ENCODE measurements at places on chromosomes 16 and 17. TPM values are rescaled to one million over a fixed set of nuclear protein-coding genes. Genes with fewer than 3 reads are reported as not detected.
A peak's percentile ranks its signal among the peaks of the same experiment; 100 is the strongest.

- no peak for DNase-seq
- 0 out of 2 replicates have a peak, but pooled peaks cover 3% of the 10 kb centered on the region for H3K36me3 ChIP-seq
- H3K4me3 ChIP-seq, result no peak overlapping the region
Measured at GRCh38 chr17:50337956-50338355, 8.0 kb upstream of the XYLT2 start.

DNA sequence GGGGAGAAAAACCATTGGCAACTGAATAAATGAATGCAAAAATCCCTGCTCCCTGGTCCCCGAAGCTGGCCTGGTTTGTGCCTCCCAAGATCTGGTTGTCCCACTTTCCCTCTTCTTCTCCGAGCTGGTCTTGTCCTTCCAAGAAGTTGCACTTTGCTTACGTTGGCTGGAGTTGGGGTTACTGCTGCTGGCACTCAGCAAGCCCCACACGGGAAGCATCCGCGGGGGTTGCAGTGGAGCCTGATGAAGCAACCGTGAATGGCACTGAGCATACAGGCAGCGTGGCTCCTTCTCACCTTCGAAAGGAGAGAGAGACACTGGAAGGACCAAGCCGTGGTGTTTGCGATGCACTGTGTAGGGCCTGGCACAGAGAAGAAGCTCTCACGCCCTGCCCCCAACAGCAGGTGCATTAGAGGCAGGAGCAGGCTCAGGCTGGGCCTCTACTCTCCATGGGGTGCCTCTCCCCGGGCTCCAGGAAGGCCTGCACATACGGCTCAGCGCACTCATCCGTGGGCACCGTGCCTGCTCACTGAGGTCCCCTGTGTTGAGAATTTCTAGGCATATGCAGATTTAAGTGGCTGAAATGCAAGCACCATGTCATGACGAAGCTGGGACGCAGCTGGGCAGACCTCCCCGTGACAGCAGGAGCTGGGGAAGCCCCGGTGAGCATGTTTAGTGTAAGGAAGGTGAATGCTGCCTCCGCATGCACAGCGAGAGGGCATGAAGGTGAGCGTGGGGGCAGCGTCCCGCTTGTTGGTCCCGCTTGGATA, 12.1 kb downstream of the CA5A start:
- no peak overlapping the region for H3K27ac ChIP-seq
- H3K4me1 ChIP-seq, result peaks cover 21% of the 10 kb centered on the region
- no peaks in the 10 kb centered on the region for H3K27me3 ChIP-seq
- H3K36me3 ChIP-seq, result no peaks in the 10 kb centered on the region
- no peak overlapping the region for H3K4me3 ChIP-seq
- peak; percentile 54 for DNase-seq

DNA sequence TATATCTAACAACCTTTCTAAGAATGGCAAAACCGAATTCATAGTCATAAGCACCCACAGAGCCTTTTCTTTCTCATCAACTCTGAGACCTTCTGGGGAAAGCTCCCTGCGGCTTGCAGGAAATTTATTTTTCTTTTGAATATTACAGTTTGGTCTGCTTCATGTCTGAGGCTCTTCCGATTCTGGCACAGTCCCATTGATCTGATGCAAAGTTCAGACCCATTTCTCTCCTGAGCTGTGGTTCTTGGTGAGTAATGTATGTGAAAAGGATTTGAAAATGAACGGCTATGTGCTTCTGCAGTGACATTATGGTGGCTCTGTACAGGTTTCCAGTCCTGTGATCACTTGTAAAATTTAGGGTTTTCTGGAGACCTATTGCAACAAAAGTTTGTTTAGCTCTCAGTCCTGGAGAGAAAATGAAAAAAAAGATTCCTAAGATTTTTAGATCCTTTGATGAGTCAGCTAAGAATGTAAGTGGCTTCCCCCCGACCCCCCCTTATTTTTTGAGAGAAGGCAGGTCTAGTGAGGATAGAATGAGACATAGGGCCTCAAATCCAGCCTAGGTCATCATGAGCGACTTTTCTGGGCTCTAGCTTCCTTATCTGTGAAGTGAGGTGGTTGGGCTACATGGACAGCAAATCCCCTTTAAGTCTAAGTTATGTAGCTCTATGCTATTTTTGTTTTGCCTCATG, 4.6 kb downstream of the GAN start:
- H3K27ac ChIP-seq, result no peak overlapping the region
- no peaks in the 10 kb centered on the region for H3K36me3 ChIP-seq

DNA sequence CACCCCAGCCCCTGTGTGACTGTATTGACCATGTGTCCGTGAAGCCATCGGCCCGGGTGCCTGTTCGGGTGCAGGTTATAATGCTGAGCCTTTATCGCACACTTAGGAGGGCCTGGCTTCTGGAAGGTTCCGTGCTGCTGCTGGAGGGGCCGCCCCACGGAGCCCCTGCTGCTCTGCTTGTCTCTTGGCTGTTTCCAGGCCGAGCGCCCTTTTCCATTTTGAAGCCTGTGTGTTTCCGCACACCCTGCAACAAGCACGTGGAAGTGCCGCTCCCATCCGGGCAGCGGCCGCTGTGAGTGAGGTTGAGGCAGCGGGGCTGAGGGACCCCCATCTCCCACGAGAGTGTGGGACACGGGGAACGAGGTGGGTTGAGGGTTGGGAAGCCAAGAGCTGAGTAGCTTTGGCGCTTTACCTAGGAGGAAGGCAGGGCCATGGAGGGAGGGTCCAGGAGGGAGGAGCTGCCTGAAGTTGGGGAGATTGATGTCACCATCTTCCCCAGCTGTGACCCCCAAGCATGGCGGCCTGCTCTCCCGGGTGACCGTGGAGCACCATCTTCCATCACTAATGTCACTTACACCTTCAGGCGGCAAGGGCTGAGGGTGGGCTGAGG, 200.1 kb upstream of the GSE1 start:
- no peaks in the 10 kb centered on the region for H3K27me3 ChIP-seq
- H3K4me1 ChIP-seq, result no peaks in the 10 kb centered on the region
- no peak overlapping the region for H3K4me3 ChIP-seq
- H3K27ac ChIP-seq, result no peak overlapping the region
- no peaks in the 10 kb centered on the region for H3K36me3 ChIP-seq
- no peak for DNase-seq

- peaks cover 6% of the 10 kb centered on the region for H3K4me1 ChIP-seq
- no peak overlapping the region for H3K27ac ChIP-seq
- no peak overlapping the region for H3K4me3 ChIP-seq
- H3K36me3 ChIP-seq, result no peaks in the 10 kb centered on the region
- H3K27me3 ChIP-seq, result no peaks in the 10 kb centered on the region
- DNase-seq, result no peak
Measured at GRCh38 chr17:57862694-57863667, 13.1 kb upstream of the MRPS23 start.

DNA sequence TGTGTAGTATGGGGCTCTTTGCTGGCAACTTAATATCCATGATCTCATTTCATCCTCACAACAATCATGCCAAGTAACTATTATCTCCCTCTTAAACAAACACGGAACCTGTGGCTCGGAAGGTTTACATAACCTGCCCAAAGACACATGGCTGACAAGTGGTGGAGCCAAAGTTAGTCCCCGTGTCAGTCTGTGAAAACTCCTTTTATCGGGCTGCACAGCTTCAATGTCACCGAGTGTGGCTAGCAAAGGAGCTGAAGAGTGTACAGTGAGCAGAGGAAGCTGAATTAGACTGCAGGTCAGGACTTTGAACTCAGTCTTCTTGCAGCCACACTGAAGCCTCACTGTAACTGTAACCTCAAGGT, 80.3 kb downstream of the PARN start:
- peaks cover 3% of the 10 kb centered on the region for H3K36me3 ChIP-seq
- H3K4me3 ChIP-seq, result no peak overlapping the region
- peaks cover 2% of the 10 kb centered on the region for H3K4me1 ChIP-seq
- H3K27ac ChIP-seq, result no peak overlapping the region
- no peak for DNase-seq
- H3K27me3 ChIP-seq, result no peaks in the 10 kb centered on the region

GRCh38 chr16:59053911-59054310, 319.8 kb upstream of the GOT2 start:
- no peak for DNase-seq
- no peak overlapping the region for H3K27ac ChIP-seq
- H3K4me3 ChIP-seq, result no peak overlapping the region
- H3K4me1 ChIP-seq, result no peaks in the 10 kb centered on the region

DNA sequence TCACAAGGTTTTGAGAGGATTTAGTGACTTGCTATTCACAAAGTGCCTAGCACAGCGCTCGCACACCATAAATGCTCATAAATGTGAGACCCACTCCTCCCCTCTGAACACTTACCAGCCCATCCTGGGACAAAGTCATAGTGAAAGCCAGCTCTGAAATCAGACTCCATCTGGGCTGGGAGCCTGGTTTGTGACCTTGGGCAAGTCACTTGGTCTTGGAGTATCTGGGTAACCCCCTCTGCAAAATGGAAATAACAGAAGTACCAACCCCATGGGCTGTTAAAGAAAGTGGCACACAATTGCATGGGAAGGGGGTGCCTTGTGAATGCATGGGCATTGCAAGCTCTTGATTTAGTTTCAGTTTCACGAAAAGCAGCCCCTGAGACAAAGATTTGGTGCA, 104.7 kb upstream of the CDH5 start:
- no peaks in the 10 kb centered on the region for H3K27me3 ChIP-seq
- H3K27ac ChIP-seq, result no peak overlapping the region
- DNase-seq, result no peak
- H3K4me3 ChIP-seq, result no peak overlapping the region

GRCh38 chr16:66245072-66245471, 121.4 kb upstream of the CDH5 start:
- no peak overlapping the region for H3K27ac ChIP-seq
- no peak for DNase-seq
- no peaks in the 10 kb centered on the region for H3K27me3 ChIP-seq
- no peaks in the 10 kb centered on the region for H3K4me1 ChIP-seq
- no peaks in the 10 kb centered on the region for H3K36me3 ChIP-seq

- H3K27ac ChIP-seq, result no peak overlapping the region
- no peaks in the 10 kb centered on the region for H3K27me3 ChIP-seq
- H3K4me1 ChIP-seq, result no peaks in the 10 kb centered on the region
- no peak overlapping the region for H3K4me3 ChIP-seq
- no peaks in the 10 kb centered on the region for H3K36me3 ChIP-seq
Measured at GRCh38 chr17:58710948-58711552, 18.6 kb downstream of the RAD51C start.

- H3K27me3 ChIP-seq, result no peaks in the 10 kb centered on the region
- no peaks in the 10 kb centered on the region for H3K36me3 ChIP-seq
- peaks cover 5% of the 10 kb centered on the region for H3K4me1 ChIP-seq
- DNase-seq, result no peak
- no peak overlapping the region for H3K4me3 ChIP-seq
Measured at GRCh38 chr17:39167476-39167875, 1.5 kb upstream of the ARL5C start.

The SNAI3 gene
- 1.4 TPM for total RNA-seq

The NACA2 gene
- not detected for total RNA-seq

The FOXF1 gene
- not detected for total RNA-seq

The RAMP2 gene
- not detected for total RNA-seq

The PPY gene
- not detected for total RNA-seq

The ABCC11 gene
- total RNA-seq, result 0.15 TPM

The CYBC1 gene
- 92.4 TPM for total RNA-seq

The KCTD5 gene
- 15.7 TPM for total RNA-seq
